Esophagus squamous epithelium (tissue), 5 donors: ENCODE measurements at places on chromosomes 1 and 21.

DNA sequence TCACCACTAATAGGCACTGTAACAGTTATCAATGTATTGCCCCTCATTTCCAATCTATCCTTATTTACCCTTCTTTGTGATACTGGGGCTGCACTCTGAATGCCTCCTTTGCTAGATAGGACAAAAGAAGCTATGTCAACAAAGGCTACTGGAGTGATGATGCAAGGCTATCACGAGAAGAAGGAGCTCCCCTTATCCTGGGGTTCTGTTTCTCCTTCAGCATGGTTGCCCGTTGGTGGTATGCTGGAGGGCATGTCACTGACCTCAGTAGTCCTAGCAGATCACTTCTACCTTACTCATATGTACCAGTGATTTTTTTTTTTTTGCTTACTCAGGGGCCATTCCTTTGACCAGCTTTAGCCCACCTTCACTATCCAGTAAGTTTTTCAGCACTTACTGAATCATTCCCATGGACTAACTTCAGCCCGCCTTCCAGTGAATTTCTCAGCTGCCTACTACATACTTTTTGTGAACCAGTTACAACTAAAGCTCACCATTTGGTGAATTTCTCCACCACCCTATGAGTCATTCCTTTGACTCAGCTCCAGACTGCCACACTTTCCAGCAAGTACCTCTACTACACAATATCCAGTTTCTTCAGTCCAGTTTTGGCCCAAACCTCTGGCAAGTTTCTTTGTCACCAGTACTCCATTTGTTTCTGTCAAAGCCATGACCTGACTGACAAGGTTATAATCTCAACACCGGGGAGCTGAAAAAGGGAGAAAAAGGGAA lies 944.5 kb downstream of the KCNT2 start:
- no peaks in the 10 kb centered on the region for H3K36me3 ChIP-seq
- H3K4me3 ChIP-seq = no peak overlapping the region
- no peak for DNase-seq
- no peaks in the 10 kb centered on the region for H3K4me1 ChIP-seq

DNA sequence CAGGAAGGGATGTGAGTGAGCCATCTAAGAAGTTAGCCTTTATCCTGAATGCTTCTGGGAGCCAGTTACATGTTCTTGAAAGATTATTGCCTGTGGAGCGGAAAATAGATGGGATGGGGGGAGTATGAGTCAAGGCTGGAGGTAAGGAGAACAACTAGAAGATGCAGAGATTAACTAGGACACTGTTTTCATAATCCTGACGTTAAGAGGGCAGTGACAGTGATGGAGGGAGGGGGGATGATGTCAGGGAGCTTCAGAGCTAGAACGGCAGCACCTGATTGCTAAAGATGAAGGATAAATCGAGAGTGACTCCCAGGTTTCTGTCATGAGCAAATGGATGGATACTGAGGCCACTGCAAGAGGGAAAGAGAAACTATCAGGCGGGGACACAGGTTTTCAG lies 10.0 kb upstream of the RCSD1 start:
- no peaks in the 10 kb centered on the region for H3K36me3 ChIP-seq
- H3K4me1 ChIP-seq = peaks cover 29% of the 10 kb centered on the region
- no peaks in the 10 kb centered on the region for H3K27me3 ChIP-seq
- H3K27ac ChIP-seq = no peak overlapping the region
- no peak for DNase-seq

DNA sequence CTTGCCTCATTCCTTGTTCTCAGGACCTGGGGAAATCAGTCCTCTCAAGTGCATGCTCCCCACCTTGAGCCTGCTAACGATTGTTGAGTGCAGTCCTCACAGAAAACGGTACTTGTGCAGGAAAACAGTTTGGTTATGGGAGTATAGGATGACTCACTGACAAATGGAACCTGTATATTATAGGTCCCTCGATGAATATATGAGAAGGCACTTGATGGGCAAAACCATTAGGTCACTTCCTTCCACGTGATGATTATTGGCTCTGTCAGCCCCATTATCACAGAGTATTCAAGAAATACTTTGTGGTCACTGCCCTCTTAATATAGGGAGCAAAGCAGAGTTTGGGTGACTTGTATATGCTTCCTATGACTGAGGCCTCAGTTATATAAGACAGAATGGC lies 6.2 kb downstream of the CCDC17 start:
- no peak for DNase-seq
- peaks cover 27% of the 10 kb centered on the region for H3K36me3 ChIP-seq
- H3K4me3 ChIP-seq = no peak overlapping the region
- no peak overlapping the region for H3K27ac ChIP-seq

DNA sequence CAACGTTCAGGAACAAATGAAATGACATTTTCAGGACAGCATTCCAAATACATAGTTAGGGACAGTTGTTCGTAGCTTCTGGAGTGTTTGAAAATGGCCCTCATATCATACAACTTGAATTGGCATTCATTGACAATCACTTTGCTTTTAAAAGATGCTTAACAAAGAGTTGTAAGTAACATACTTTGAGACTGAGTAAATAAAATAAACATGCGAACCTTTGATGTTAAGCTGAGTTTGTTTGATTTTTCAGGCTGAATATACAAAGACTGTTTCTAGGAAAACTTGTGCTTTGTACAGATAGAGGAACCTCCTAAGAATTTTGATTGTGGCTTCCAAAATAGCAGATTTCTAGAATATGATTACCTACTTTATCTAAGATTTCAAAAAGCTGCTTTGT lies 45.3 kb downstream of the ITSN1 start:
- no peaks in the 10 kb centered on the region for H3K27me3 ChIP-seq
- H3K27ac ChIP-seq = no peak overlapping the region
- H3K36me3 ChIP-seq = no peaks in the 10 kb centered on the region

DNA sequence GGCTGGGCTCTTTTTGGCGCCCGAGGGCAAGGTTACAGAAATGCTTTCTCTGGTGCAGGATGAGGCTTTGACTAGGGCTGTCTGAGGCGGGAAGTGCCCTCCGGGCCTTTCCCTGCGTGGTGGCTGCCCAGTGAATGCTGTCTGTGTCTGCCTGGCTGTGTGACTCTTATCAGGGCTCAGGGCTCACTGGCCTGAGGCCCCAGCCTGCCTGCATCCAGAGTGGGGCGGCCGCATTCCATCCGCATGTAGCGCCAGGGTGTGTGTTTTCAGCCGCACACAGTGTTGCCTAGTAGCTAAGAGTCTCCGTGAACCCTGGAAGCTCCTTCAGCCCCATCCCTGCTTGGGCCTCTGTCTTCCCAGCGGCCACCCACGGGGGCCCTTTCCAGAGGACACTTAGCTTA lies 59.1 kb downstream of the FAAP20 start:
- H3K4me1 ChIP-seq = peaks cover 36% of the 10 kb centered on the region
- H3K27ac ChIP-seq = peak overlapping the region; percentile 71
- no peaks in the 10 kb centered on the region for H3K27me3 ChIP-seq
- H3K36me3 ChIP-seq = peaks cover 15% of the 10 kb centered on the region
- no peak for DNase-seq

DNA sequence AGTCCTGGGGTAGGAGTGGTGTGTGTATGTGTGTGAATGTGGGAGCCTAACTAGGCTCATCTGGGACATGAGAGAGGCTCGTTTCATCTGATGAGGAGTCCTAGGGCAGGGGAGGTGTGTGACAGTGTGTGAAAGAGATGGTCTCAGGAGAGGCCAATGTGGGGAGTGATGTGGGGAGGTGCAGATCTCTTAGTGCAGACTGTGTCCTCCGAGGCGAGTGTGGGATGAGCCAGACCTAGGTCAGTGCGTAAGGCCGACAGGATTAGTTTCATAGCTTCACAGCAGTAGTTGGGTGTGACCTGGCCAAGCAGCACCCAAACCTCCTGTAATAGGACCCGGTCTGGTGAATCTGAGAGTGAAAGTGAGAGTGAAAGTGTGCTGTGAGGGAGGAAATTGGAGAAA lies 94.7 kb downstream of the LIPI start:
- peaks cover 33% of the 10 kb centered on the region for H3K4me1 ChIP-seq
- no peak for DNase-seq
- H3K27ac ChIP-seq = no peak overlapping the region
- H3K36me3 ChIP-seq = no peaks in the 10 kb centered on the region
- H3K4me3 ChIP-seq = no peak overlapping the region

GRCh38 chr1:223301371-223301770 lies 62.6 kb downstream of the SUSD4 start:
- H3K4me3 ChIP-seq = no peak overlapping the region
- no peak overlapping the region for H3K27ac ChIP-seq
- H3K27me3 ChIP-seq = no peaks in the 10 kb centered on the region
- H3K36me3 ChIP-seq = no peaks in the 10 kb centered on the region
- no peak for DNase-seq

- H3K27ac ChIP-seq = no peak overlapping the region
- H3K4me1 ChIP-seq = no peaks in the 10 kb centered on the region
- no peaks in the 10 kb centered on the region for H3K27me3 ChIP-seq
- H3K36me3 ChIP-seq = no peaks in the 10 kb centered on the region
- DNase-seq = no peak
- no peak overlapping the region for H3K4me3 ChIP-seq
These were observed 880.2 kb downstream of the LTN1 start for GRCh38 chr21:28112511-28112910.

DNA sequence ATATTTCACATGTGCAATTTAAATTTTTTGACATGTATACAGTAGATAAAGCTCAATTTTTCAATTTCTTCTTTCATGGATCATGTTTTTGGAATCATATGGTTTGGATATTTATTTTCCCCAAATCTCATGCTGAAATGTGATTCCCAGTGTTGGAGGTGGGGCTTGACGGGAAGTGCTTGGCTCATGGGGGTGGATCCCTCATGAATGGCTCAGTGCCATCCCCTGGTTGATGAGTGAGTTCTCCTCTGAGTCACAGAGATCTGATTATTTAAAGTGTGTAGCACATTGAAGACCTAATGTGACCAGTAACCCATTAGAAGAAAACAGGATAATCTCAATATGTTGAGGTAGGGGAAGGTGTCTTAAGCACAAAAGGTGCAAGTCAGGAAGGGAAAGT lies 9.1 kb upstream of the IFI16 start:
- peak overlapping the region; percentile 22 for H3K4me3 ChIP-seq
- no peak for DNase-seq
- H3K27ac ChIP-seq = peak overlapping the region; percentile 90
- H3K36me3 ChIP-seq = no peaks in the 10 kb centered on the region

DNA sequence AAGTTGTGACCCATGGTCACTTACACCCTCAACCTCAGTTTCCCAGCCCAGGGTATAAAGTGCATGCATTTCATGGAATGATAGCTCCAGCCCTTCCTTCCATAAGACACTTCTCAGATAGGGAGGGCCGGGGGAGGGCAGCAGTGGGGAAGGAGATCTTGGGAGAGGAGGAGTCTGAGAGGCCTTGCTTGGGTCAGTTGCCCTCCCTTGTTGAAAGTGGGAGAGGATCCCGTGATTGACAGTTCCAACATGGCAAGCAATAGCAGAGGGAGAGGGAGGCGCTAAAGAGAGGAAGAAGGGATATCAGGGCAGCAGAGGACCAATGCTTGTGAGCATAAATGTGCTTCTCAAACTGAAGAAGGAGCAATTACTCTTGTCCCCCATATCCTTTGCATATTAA lies 244.4 kb downstream of the CHRM3 start:
- DNase-seq = no peak
- H3K4me3 ChIP-seq = no peak overlapping the region
- no peaks in the 10 kb centered on the region for H3K36me3 ChIP-seq
- no peaks in the 10 kb centered on the region for H3K4me1 ChIP-seq

GRCh38 chr1:111221276-111221632 lies 6.3 kb upstream of the CHI3L2 start:
- no peak overlapping the region for H3K27ac ChIP-seq
- H3K36me3 ChIP-seq = no peaks in the 10 kb centered on the region
- DNase-seq = no peak
- no peaks in the 10 kb centered on the region for H3K27me3 ChIP-seq

GRCh38 chr1:207840380-207840779 lies 70.5 kb downstream of the CD34 start:
- H3K27me3 ChIP-seq = no peaks in the 10 kb centered on the region
- H3K4me3 ChIP-seq = no peak overlapping the region
- no peak for DNase-seq
- H3K36me3 ChIP-seq = peaks cover 27% of the 10 kb centered on the region

DNA sequence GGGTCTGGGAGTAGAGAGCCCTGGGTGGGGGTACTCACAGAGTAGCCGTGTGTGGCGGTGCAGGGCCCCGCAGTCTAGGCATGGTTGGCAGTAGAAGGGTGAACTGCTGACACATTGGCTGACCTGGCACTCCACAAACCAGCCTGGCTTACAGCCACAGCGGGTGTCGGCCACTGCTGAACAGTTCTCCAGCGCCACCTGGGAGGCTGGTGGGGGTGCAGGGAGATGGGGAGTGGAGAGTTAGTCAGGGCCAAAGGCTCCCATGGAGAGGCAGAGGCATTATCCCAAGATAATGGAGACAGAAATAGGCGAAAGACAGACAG lies 1.5 kb downstream of the TNFRSF25 start:
- peaks cover 14% of the 10 kb centered on the region for H3K4me1 ChIP-seq
- H3K4me3 ChIP-seq = no peak overlapping the region
- H3K27ac ChIP-seq = no peak overlapping the region
- DNase-seq = no peak
- H3K27me3 ChIP-seq = peaks cover 52% of the 10 kb centered on the region

- peaks cover 76% of the 10 kb centered on the region for H3K36me3 ChIP-seq
- peaks cover 10% of the 10 kb centered on the region for H3K4me1 ChIP-seq
- H3K4me3 ChIP-seq = no peak overlapping the region
- DNase-seq = no peak
- H3K27ac ChIP-seq = peak overlapping the region; percentile 74
- H3K27me3 ChIP-seq = no peaks in the 10 kb centered on the region
These were observed 27.5 kb downstream of the TRIM45 start for GRCh38 chr1:117093870-117094621.

- no peak for DNase-seq
- no peaks in the 10 kb centered on the region for H3K4me1 ChIP-seq
- no peaks in the 10 kb centered on the region for H3K36me3 ChIP-seq
- H3K4me3 ChIP-seq = no peak overlapping the region
- no peaks in the 10 kb centered on the region for H3K27me3 ChIP-seq
These were observed 20.6 kb downstream of the CCDC190 start for GRCh38 chr1:162840250-162840839.
